Smooth muscle cell of the pulmonary artery (primary cell): ENCODE measurements at places on chromosomes 1 and 21. TPM values are rescaled to one million over a fixed set of nuclear protein-coding genes. Genes with fewer than 3 reads are reported as not detected.

Gene SERINC2
- total RNA-seq, result 4.0 and 13.4 TPM in 2 replicates

Gene ZFP69
- total RNA-seq, result 2.1 and 3.1 TPM in 2 replicates

Gene C8B
- not detected in 2 replicates for total RNA-seq

Gene ATP1A2
- total RNA-seq, result 1.5 TPM in 2 replicates

Gene TMPRSS15
- total RNA-seq, result not detected in 2 replicates

Gene TCHH
- total RNA-seq, result 0.03 TPM in 1 of 2 replicates, not detected in the other

Gene ZNF697
- 10.1 and 14.5 TPM in 2 replicates for total RNA-seq

Gene UMODL1
- total RNA-seq, result 0.03 TPM in 1 of 2 replicates, not detected in the other

Gene RGS1
- total RNA-seq, result not detected in 2 replicates

Gene TMEM81
- 1.7 and 1.9 TPM in 2 replicates for total RNA-seq

Gene ACOT11
- total RNA-seq, result 3.6 and 3.8 TPM in 2 replicates

Gene S100A2
- 0.98 and 2.4 TPM in 2 replicates for total RNA-seq

Gene CD1B
- not detected in 2 replicates for total RNA-seq

Gene RGS21
- total RNA-seq, result not detected in 2 replicates

Gene OR14K1
- not detected in 2 replicates for total RNA-seq

Gene RPTN
- not detected in 2 replicates for total RNA-seq

Gene CSF3R
- total RNA-seq, result under 0.01 TPM in 1 of 2 replicates, not detected in the other

Gene REN
- not detected in 2 replicates for total RNA-seq

Gene CELSR2
- total RNA-seq, result 4.8 and 6.3 TPM in 2 replicates

Gene LGR6
- total RNA-seq, result not detected in 2 replicates

Gene WDR64
- total RNA-seq, result not detected in 2 replicates

Gene CBS
- 32.2 and 92.5 TPM in 2 replicates for total RNA-seq

Gene ARHGEF16
- 0.52 and 0.66 TPM in 2 replicates for total RNA-seq

Gene SZT2
- total RNA-seq, result 42.6 and 43.3 TPM in 2 replicates

Gene KRTAP21-2
- not detected in 2 replicates for total RNA-seq

Gene LAX1
- total RNA-seq, result 0.07 and 0.10 TPM in 2 replicates

Gene PBX1
- 22.1 and 39.3 TPM in 2 replicates for total RNA-seq

Gene E2F2
- total RNA-seq, result 0.13 and 0.39 TPM in 2 replicates

Gene TRIM67
- 0.03 and 0.39 TPM in 2 replicates for total RNA-seq

Gene CLCA1
- total RNA-seq, result not detected in 2 replicates
